Hematopoietic multipotent progenitor cell treated with erythropoietin and hydrocortisone succinate and interleukin-3 and kit ligand, for 8 days (in vitro differentiated cells): ENCODE measurements at places on chromosomes 16 and 17.

- no peak for DNase-seq
Observed at GRCh38 chr16:85004587-85005205, 6.6 kb downstream of the ZDHHC7 start.

DNA sequence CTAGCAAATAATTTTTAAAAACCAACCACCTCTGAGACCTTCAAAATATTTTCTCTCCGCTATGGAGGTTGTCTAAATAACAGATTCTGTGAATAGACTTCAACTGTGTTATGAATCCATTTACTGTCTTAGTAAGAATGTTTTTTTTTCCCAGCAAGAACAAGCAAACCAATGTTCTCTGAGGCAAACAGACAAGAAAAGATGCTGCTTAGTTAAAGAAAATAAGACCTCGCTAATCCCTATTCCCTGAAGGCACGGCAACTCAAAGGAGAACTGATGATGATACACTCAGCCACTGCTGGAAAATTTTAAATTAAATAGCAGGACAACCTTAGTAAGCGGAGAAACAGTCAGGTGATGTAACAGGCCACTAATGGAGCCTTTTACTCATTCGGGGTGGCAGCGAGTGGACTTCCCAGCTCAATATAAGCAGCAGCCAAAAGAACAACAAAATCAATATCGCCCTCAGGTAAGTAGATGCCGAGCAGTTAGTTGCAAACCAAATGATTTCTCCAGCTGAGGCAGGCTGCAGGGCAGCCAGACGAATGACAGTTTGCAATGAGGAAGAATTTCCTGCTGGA lies 81.8 kb downstream of the CPPED1 start:
- no peak for DNase-seq

DNA sequence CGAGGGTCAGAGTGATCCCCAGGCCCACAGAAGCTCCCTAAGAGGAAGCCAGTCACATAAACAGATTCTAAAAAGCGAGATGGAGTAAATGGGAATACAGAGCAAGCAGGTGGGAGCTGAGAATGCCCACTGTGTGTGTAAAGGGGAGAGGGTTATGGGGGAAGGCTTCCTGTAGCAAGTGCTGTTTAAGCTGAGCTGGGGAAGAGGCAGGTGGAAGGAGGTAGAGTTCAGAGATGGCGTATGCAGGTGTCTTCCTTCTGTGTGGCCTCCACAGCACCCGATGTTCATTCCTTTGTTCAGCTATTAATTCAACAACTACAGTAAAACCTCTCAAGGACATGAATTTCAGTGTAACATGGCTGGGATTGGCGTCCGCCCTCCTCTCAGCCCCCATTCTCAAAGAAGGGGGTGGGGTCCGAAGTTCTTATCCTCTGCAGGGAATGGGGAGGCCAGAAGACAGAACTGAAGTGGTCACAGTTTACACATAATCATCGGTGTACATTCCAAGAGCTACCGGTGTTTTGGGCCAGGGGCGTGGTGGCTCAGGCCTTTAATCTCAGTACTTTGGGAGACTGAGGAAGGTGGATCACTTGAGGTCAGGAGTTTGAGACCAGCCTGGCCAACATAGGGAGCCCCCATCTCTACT lies 1.8 kb downstream of the EEF2K start:
- DNase-seq: no peak

- no peak for DNase-seq
Observed at GRCh38 chr17:67531291-67531690, 154.2 kb downstream of the PITPNC1 start.

DNA sequence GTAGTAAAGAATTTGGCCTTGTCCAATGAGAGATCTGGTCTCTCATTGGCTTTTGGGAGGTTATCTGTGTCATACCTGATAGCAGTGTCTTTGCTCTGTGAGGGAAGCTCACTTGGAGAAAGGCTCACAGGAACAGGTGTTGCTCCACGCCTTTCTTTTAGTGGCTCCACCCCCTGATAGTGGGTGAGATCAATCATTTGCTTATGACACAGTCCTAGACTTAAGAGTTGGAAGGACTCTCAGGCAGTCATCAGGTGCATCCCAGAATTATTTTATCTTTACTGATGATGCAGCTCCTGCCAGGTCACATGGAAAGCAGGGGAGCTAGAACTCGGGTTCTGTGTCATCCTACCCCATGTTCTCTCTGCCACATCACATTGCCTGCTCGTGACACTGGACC lies 59.3 kb downstream of the CENPV start:
- no peak for DNase-seq

- no peak for DNase-seq
Observed at GRCh38 chr17:44353672-44354331, 8.7 kb downstream of the GRN start.
